ENCODE measurements at places on chromosomes 3 and 15. TPM values are rescaled to one million over a fixed set of nuclear protein-coding genes. Genes with fewer than 3 reads are reported as not detected.

The CFAP100 gene
- total RNA-seq: not detected

The CCR9 gene
- total RNA-seq: not detected

The ZNF80 gene
- total RNA-seq: not detected

The SCAANT1 gene
- not detected for total RNA-seq

The FANCI gene
- total RNA-seq: 4.7 TPM

The ADAMTSL3 gene
- total RNA-seq: 3.9 TPM

The APBA2 gene
- total RNA-seq: 11.0 TPM

The MME gene
- total RNA-seq: 80.3 TPM

The SLCO2A1 gene
- 4.5 TPM for total RNA-seq

The HCLS1 gene
- 2.3 TPM for total RNA-seq

The TRNT1 gene
- 10.5 TPM for total RNA-seq

The MED12L gene
- total RNA-seq: 1.8 TPM

The DNAH12 gene
- not detected for total RNA-seq

The KNL1 gene
- 8.8 TPM for total RNA-seq

The VGLL3 gene
- 74.9 TPM for total RNA-seq

The CPN2 gene
- not detected for total RNA-seq

The ZNF660 gene
- 0.32 TPM for total RNA-seq

The FOXB1 gene
- total RNA-seq: not detected

The SOX2 gene
- total RNA-seq: not detected

The ITPKA gene
- total RNA-seq: 0.49 TPM

The FAM240A gene
- not detected for total RNA-seq

The PIF1 gene
- total RNA-seq: 5.8 TPM

The DAPK2 gene
- total RNA-seq: 0.36 TPM

The GOLGA8T gene
- total RNA-seq: not detected

The WDR76 gene
- total RNA-seq: 3.4 TPM

The FAM107A gene
- 7.0 TPM for total RNA-seq

The SCN10A gene
- under 0.01 TPM for total RNA-seq

The CDV3 gene
- 129 TPM for total RNA-seq

The TRH gene
- total RNA-seq: not detected

The ACAA1 gene
- total RNA-seq: 39.5 TPM

The CELSR3 gene
- 2.5 TPM for total RNA-seq

The TYRO3 gene
- total RNA-seq: 8.8 TPM

The LRRC49 gene
- 4.9 TPM for total RNA-seq

The CPNE4 gene
- not detected for total RNA-seq
